ENCODE measurements at places on chromosomes 6 and 20.
A peak's percentile ranks its signal among the peaks of the same experiment; 100 is the strongest.

DNA sequence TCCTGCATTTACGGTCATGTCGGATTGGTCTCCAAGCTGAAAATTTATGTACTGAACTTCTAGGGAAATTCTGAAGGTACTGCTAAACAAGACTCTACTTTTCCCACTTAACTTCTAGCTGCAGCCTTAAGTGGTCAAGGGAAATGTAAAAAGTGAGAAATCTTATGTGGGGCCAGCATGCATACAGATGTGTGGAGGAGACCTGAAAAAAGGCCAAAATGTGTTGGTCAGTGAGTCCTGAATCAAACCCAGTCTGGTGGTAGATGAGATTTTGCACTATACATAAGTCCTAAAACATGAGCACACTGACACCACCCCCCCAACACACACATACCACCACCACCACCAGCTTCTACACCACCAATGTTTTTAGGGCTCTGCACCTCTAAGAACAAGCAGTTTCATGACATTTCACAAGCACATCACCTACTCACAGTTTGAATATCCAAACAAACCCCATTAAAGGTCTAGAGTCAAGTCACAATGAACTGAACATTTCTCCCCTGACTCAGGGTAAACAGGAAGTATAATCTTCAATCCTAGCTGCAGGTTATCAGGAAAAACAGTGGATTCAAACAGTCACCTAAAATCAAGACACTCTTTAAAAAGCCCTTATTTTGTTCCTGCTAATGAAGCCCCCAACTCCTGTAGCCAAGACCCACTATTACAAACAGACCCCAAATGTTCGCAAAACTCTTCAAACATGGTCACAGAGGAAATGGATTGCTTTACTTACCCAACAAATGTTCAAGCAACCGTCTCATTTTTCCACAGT is 1.6 kb downstream of the ZMYND8 start:
- no peak for DNase-seq

GRCh38 chr6:78427386-78427785 is 440.0 kb upstream of the IRAK1BP1 start:
- no peak for DNase-seq

GRCh38 chr20:59042151-59042795 is at the start of gene PRELID3B:
PRELID3B (minus strand) TSS chr20:59042786; CDS start chr20:59042730, 56 bp downstream.
- DNase-seq, result peak; percentile 76

- DNase-seq, result peak; percentile 75
Measured at GRCh38 chr20:33933469-33933909, 60.2 kb upstream of the RALY start.

DNA sequence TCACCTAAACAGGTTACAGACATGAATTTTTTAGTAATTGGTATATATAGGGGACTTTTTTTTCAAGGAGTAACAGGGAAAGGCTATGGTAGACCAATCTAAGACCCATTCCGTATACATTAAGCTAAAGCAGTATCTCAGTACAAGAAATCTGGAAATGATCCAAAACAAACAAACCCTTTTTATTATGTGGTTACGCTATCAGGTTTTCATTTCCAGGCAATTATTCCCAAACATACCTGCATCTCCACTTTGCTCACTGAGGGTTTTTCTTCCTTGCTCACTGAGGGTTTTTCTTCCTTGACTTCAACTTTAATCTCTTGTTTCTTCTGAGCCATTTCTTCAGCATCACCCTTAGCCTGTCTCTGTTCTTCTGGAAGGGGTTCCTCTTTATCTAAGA is 107.3 kb downstream of the EPB41L2 start:
- DNase-seq, result no peak

GRCh38 chr20:22389836-22390542 is 194.4 kb downstream of the FOXA2 start:
- peak; percentile 33 for DNase-seq

DNA sequence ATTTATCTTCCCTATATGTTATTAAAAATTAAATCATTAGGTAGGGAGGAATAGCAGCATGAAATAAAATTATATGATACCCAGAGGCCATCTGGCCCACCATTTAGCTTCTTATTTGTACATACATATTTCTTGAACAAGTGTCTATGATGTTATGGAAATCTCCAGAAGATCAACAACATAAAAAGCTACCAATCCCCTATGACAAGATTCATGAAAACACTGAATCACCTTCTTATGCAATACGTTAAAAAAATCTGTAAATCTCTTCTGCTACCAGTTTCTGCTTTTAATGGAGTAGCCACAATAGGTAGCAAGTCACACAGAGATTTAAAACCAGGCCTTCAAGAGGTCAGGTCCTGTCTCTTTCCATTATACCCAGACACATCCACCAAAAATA is 125.8 kb upstream of the ENPP5 start:
- no peak for DNase-seq

DNA sequence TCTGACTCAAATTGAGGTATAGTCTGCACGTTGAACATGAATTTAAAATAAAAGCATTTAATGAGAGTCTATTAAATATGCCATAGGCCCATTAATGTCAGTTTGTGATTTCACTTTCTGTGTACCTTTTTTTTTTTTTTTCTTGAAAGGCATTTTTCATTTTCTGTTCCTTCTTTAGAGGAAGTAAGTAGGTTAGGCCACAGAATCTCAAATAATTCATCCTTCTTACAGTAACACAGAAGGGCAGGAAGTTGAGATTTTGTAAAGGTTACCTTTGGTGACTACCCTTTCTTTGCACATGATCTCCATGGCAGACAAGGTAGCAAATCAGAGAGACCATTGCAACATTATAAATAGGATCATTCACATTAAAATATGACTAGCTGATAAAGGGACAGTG is 9.6 kb downstream of the L3MBTL3 start:
- no peak for DNase-seq

DNA sequence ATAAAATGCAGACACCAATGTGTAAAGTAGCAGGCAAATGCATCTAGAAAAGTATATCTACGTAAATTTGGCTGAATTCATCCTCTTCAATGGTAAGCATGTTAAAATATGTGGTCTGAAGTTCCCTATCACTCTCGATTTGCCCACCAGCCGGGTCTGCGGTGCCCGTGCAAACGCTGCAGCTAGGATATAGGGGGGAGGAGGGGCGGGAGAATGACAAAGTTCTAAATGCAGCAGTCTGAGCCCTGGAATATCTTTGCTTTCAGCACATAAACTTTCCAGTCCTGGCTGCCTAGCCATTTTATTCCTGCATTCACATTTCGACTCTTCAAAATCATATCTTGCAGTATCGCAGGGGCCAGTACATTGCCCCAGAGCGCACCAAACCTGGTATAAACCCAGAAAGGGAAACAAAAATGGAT is 708 bp downstream of the NRN1 start:
- DNase-seq, result peak; percentile 64

DNA sequence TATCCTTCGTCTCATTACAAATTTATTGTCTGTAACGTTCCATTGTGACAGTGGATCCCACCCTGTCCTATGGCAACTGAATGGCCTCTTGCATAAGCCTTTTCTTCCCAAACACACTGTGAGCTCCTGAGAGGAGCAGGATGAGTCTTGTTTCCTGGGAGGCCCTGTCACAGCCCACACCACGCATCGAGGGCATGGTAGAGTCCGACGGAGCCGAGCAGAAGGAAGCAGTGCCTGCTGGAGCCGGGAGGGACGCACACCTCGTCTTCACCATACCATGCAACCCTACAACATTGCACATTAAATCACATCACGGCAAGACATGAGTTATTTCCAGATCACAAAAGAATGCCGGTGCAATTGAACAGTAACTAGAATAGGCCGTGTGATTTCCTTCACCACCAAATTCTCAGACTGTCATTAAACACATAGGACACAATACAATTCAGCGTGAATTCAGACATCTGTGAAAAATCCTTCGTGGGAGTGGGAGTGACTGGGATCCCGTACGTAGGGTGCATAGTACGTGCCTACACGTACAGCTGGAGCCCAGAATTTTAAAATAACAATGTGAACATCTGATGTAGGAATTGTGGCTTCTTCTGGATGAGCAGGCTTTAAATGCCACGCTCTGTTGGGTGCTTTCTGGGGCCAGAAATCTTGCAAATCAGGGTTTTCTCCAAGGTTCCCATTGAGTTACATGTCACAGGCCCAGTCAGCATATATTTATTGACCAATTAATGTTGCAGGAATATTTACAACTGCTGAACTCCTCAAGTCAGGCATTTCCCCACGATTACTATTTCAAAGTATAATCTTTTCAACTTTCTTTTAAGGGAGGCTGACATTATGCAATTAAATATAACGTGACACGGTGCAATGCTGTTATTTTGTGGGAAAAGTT is 201.8 kb downstream of the TTLL2 start:
- no peak for DNase-seq

DNA sequence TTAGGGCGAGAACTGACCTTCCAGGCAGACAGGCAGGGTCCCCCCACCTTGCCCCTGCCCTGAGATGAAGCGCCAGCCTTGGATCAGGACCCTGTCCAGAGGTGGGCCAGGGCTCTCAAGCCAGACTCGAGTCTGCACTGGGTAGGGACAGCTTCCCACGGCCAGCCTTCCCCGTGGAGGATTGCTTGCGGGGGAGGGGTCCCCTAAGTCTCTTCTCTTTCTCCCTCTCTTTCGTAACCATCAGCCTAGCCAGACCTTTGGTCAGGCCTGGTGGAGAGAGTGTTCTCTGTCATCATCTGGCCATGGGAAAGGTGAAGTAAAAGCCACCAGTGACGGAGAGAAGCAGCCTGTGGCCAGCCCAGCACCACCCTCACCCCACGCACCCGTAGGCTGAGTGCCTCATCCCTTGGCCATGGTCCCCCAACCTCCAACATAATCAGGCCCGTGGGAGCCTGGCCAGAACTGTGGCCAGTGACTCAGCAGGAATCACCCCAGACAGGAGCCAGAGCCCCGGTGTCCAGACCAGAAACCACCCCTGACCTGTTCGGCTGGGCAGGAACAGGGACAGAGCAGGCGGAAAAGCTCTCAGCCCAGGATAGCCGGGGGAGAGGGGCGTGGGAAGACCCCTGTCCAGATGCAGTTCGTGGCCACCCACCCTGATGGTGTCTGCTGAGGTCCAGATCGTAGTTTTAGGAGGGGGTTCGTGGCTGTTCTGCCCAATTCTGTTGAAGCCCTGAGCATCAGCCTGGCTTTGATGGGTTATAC is 47.1 kb downstream of the SNAI1 start:
- peak; percentile 68 for DNase-seq

GRCh38 chr20:14559612-14560011 is 222.2 kb upstream of the FLRT3 start:
- no peak for DNase-seq

- no peak for DNase-seq
Measured at GRCh38 chr6:128600397-128600951, 80.1 kb upstream of the PTPRK start.

GRCh38 chr6:16505711-16506357 is 255.4 kb downstream of the ATXN1 start:
- no peak for DNase-seq

DNA sequence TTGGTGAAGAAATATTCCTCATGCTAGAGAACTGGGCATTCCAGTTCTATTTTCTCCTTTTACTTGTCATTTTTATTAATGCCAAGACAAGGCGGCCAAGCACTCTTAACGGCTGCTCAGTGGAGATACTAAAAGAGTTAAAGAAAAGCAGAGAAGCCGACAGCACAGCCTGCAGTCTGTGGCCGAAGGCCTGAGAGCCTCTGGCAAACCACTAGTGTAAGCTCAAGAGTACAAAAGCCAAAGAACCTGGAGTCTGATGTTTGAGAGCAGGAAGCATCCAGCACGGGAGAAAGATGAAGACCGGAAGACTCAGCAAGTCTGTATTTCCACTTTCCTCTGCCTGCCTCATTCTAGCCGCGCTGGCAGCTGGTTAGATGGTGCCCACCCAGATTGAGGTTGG is 167.1 kb upstream of the FUT9 start:
- DNase-seq, result no peak

DNA sequence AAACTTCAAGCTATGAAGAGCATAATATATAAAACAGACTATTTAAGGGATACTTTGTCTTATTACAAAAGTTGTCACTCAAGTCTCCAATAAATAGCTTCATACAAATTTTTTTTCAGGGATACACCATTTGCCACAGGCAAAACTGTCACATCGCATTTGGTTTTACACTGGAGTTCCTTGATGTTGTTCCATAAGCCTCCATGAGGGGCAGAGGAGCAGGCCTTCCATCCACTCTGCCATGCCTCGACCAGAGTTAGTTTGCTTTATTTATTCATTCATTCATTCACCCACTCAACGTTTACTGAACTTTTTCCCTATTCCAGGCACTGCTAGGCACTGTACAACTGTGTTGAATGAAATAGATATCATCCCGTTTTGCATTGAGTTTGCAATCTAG is 246.6 kb downstream of the PHF3 start:
- DNase-seq, result peak; percentile 26

- DNase-seq, result no peak
Measured at GRCh38 chr6:6633898-6634734, 45.6 kb downstream of the LY86 start.

- DNase-seq, result no peak
Measured at GRCh38 chr6:32472781-32473375, 33.2 kb downstream of the HLA-DRA start.

DNA sequence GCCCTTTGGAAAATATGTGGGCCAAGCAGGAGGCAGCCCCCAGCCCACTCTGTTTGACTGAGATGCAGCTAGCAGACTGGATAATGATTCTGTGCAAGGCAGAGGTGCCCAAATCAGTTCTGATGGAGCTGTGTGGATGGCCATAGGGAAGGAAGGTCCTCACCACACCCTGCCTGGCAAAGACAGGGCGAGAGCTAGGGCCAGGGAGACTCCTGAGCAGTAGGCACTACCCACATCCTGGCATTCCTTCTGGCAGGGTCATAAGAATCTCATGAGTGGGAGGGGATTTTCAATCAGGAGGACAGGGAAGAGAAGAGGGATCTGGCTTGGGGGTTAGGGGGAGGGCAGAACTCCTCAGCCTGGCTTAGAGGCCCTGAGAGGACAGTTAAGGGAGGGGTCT is 18.6 kb upstream of the TREM2 start:
- no peak for DNase-seq

GRCh38 chr6:149701714-149702113 is 16.2 kb downstream of the LATS1 start:
- no peak for DNase-seq

DNA sequence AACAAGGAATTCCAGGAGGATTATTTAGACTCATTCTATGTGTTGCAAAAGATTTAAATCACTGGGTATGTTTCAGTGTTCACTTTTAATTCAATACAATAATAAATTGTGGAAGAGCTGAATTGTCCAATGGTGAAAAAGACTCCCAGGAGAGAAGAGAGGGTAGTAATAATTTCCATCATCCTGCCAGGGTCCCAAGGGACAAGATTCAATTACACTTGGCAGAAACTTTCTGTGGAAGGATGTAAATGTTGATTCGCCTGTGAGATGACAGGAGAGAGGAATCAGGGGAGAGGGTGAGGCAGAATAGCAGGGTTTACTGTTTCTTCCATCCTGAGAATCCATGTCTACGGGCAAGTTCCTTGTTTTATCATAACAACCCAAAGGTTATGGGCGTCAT is 342.7 kb downstream of the ESR1 start:
- DNase-seq, result no peak

DNA sequence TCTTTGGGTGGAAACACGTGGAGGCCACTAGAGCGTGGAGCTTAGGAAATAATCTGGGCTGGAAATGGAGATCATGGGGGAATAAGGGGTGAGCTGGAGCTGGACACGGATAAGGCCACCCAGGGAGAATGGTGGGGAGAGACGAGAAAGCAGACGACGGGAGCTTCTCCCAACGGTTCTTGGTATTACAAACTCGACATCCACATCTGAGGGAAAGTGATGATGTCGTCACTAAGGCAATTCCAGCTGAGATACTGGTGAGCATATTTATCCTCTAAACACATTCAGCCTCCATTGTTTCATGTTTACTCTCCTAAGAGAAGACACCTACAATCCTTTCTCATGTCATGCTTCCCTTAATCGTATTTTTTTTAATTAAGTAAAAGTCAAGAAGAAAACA is 50.2 kb upstream of the SNX9 start:
- DNase-seq, result no peak

GRCh38 chr20:51526106-51526470 is 16.4 kb downstream of the NFATC2 start:
- no peak for DNase-seq
